ENCODE measurements at places on chromosomes 16 and 17.

GRCh38 chr17:50353600-50354195 lies 7.8 kb downstream of the XYLT2 start:
- DNase-seq, result no peak

DNA sequence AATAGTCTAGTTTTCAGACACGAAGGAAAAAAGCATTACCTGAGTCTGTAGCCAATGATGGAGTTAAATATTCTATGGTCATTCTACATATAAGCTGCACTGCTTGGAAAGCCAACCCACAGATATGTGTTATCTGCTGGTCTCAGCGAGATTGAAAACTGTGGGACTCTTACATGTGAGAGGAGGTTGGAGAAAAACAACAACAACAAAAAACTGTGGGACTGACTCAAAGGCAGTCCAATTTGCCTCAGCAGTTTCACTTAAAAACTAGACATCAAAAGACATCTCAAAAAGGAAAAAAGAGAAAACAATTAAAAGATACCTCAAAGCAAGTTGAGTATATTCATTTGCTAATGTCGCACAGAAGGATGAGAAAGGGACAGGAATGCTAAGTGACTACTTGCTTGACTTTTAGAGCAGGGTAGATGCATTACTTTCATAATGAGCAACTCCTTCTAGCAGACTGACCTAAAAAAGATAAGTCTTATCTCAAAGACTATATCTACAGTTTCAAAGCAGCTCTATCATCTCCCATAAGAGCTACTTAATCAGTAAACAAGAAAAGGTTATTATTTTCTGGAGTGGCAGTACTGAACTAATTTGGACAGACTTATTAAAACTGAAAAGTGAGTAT lies 35.5 kb upstream of the ITGA2B start:
- DNase-seq, result no peak

GRCh38 chr16:54519161-54519695 lies 232.6 kb upstream of the IRX3 start:
- DNase-seq, result no peak

- DNase-seq, result no peak
These were observed 34.2 kb upstream of the ZNF469 start for GRCh38 chr16:88348377-88349152.

- DNase-seq, result peak; percentile 31
These were observed 791 bp downstream of the MCRIP2 start for GRCh38 chr16:642189-643049.

DNA sequence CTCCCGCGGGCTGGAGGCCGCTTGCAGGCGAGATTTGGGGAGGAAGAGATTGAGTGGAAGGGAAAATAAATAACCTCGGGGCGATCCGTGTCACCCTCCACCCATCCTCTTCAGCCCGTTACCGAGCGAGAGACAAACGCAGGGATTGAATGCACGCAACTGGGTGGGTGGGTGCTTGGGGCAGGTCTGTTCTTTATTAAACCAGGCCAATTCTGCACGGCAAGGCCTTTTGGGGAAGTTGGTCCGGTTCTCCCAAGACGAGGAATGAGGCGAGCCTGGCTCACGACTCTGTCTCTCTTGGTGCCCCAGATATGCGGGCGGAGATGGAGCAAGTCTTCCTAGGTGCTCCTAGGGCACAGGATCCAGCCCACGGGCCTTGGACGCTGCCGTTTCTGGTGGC lies 396 bp upstream of the HOXB7 start:
- no peak for DNase-seq

DNA sequence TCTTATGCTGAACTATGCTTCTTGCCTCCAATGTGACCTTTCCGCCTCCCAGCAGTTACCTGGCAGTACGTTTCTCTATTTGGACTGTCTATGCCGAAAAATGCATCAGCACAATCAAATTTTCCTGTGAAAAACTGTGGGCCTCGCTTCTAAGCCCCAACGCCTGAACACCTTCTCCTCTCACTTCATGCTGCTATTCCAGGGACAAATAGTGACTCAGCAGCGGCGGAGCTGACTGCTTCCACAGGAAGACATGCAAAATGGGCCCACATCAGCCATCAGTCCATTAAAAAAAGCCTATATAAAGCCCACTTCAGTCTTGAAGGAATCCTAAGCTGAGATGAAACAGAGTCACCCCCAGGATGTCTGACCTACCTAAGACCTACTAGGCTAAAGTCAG lies 10.5 kb upstream of the PIP4K2B start:
- no peak for DNase-seq

GRCh38 chr17:16214190-16215001 lies 938 bp downstream of the NCOR1 start:
- DNase-seq, result no peak

DNA sequence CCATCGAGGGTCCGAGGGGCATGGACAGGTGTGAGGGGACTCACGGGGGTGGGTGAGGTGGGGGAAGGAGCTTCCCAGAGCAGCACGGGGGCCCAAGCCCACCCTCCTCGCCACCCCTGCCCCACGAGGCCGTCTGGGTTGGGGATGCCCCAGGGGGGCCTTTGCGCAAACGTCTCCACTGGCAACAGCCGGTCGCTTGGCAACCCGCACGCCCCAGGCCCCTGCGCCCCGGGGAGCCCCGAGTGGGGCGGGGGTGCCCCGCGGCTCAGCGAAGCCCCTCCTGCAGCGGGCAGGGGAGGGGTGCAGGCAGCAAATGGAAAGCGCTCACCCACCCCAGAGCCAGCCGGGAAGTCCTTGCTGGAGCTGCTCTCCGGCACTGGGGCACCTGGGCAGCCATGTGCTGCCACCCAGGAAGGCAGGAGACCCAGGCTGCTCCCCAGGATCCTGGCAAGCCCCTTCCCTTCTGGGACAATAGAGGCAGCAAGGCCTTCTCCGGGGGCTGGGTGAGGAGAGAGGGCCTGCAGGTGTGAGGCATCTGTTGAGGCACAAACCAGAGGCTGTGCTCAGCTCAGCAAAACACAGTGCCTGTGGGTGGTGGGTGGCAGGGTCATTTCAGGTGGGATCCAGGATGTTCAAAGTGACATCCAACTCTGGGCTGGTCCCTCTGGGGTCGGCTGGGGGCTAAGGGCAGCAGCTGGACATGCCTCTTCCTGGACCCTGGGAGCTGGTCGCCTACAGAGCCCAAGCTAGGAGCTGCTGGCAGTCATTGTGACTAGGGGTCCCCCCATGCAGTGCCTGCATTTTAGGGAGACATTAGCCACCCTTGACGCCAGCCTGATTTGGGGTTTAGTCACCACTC lies 80.9 kb upstream of the CBX4 start:
- no peak for DNase-seq

DNA sequence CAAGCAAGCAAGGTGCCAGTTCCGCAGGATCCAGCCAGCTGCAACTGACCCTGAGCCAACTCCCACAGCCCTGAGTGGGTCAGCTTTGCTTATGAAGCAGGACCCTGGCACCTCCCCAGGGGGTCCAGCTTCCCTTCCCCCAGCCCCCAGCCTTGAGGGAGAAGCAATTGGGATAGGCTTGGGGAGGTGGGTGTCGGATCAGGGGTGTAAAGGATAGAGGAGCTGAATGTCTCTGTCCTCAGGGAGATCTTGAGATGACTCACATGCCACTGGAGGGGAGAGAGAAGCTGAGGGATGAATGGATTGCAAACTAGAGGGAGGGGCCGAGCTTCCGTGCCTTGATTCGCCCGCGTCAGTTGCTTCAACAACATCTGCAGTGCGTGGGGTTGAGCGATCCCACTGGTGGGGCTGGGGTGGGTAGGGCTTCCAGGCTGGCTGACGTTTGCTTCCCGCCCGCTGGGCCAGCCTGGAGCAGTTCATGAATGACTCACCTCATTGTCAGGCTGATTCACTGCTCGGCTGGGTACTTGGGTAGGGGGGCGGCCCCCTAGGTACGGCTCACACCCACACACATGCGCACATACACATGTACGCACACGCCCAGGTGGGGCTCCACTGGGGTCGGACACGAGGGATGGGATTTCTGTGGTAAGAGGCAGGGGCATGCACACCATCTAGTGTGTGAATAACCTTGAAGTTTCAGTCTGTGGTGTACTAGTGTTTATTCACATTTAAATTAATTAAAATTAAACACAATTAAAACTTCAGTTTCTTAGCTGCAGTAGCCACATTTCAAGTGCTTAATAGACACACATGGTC lies 3.6 kb upstream of the HROB start:
- DNase-seq, result peak; percentile 31

DNA sequence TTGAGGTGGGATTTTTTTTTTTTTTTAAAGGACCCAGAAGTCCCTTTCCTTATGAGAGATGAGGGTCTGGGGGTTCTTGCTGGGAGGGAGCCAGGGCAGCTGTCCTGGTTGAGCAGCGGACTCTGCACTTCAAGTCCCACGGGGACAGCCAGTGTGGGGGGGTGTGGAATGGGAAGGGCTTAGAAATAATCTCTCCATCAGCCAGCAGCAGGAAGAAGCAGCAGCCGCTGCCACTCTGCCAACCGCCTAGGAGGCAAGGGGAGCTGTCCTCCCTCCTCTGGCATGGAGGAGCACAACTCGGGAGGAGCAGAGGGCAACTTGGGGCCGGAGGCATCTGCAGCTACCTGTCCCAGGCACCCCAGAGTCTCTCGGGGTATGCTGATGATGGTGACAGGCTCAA lies at the start of gene KCNG4:
Gene KCNG4 (minus strand): TSS at position 104 of the 400 bp plus-strand sequence. CDS start 2,527 bp downstream, outside the sequence.
- DNase-seq, result no peak

DNA sequence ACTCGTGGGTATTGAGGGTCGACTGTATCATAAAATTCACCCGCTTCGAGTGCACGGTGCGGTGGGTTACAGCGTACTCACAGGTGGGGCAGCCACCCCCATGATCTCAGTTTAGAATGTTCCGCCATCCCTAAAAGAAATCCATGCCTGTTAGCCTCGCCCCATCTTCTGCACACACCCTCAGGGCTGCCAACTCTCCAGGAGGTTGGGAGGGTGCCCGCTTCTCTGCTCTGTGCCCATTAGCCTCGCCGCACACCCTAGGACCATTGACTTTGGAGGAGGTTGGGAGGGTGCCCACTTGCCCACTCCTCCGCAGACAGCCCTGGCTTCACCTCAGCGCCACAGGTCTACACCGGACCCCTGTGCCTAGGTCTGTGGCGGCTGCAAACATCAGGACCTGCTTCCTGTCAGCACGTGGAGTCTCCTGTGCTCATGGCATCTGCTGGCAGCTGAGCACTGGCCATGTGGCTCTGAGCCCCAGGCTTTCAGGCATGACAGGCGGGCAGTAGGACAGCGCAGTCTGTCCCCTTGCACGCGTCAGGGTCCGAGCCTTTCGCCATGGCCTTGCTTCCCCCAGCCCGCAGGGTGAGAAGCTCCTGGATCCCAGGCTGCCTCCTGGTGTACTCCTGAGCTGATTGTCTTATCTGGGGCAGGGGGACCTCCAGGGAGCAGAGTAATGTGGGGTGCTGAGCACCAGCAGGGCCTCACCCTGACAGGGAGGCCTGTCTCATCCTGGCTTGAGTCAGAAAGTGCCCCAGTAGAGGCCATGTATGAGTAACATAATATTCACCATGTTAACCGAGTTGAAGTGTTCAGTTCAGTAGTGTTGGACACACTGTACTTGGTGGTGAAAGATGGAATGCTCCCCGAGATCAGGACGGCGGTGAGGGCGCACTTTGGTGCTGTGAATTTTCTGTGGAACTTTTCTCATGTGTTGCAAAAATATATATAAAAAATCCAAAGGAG lies 21.9 kb downstream of the NME3 start:
- DNase-seq, result no peak

GRCh38 chr16:17843905-17844304 lies 373.1 kb upstream of the XYLT1 start:
- no peak for DNase-seq

DNA sequence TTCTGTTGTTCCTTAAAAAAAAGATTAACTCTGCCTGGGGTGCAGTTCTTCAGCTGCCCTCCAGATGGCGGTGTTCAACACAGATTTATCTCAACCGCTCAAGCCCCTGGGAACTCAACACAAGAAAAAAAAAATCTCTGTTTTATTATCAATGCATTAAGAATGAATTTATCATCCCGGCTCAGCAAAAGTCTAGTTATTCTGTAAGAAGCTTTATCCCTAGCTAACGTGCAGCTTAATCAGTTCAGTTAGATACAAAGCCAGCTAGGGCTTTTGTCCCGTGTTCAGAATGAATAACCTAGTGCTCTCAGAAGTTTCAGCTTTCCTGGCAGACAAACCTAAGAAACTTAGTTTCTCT lies 475.9 kb upstream of the CCL2 start:
- peak; percentile 59 for DNase-seq

DNA sequence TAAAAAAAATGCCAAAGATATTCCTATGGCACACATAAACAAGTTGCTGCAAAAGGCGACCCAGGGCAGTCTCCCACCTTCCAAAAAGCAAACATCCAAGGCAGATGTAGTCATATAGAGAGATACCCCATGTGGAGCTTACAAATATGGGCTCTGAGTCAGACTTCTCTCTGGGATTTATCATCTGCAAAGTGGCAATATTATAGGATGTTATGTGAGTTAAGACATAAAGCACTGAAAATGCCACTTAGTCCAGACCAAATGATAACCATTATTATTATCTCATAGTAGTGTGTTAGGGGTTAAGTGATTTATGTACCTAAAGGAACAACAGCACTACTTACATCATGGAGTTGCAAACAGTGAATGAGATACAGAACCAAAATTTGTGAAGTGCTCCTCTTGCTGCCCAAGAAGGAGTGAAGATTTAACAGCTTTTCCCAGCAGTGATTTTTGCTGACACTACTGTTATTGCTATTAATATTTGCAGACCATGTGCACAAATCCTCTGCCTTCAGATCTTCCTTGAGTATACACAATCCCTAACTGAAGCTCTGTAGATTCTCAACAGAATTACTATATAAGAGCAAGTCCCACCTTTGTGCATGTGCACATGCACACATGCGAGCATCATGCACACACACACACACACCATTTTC lies 560.0 kb upstream of the SALL1 start:
- no peak for DNase-seq

GRCh38 chr16:55297062-55297909 lies 26.7 kb upstream of the IRX6 start:
- no peak for DNase-seq

GRCh38 chr16:20241321-20241720 lies 86.0 kb downstream of the GP2 start:
- no peak for DNase-seq

GRCh38 chr17:1542316-1542715 lies 20.3 kb downstream of the PITPNA start:
- no peak for DNase-seq

- no peak for DNase-seq
These were observed 24.1 kb downstream of the MYH10 start for GRCh38 chr17:8606401-8606800.

- DNase-seq, result no peak
These were observed 38.7 kb upstream of the FOXJ1 start for GRCh38 chr17:76179496-76180467.

DNA sequence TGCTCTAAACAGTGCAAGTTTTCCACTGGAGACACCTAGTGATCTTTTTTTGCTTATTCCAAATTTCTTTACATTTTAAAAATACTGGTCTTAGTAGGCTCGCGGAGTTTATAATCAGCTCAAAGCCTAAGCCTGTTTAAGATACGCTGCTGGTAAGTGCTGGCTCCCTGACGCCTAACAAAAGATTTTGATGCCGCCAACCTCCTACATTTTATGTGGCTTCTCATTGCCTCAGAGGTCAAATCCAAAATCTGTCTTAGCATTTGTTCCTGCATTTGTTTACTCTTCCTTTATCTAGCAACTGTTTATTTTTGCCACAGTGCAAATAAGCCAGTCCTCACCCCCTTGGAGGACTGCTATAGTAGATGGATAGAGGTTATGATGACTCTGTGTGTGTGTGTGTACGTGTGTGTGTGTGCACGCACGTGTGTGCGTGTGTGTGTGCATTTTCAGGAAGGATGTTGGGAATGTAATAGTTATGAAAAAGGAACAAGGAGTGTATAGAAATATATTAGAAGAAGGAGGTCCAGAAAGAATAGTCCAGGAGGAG lies 24.8 kb downstream of the HS3ST3B1 start:
- no peak for DNase-seq

- DNase-seq, result no peak
These were observed 812 bp upstream of the MYOCD start for GRCh38 chr17:12664894-12665262.

All from hippocampal formation (tissue), 2 donors.